Occipital lobe (tissue), 3 donors: ENCODE measurements at places on chromosomes 7 and 10.

DNA sequence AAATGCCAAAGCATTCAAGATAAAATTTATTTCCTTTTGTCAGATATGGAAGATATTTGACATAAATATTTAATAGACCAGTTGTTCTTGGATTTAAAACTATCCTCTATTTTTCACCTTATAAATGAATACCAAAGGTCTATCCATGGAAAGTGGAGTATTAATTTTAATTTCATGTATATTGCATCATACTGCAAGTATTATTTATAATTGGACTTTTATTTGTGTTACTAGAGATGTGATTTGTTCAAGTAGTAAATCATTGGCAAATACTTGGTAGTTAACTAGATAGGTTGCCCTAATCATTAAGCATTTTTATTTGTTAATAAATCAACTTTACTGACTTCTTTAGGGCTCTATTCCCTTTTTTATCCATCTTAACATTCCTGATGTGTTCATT is 98.1 kb downstream of the CDC14C start:
- DNase-seq: no peak

DNA sequence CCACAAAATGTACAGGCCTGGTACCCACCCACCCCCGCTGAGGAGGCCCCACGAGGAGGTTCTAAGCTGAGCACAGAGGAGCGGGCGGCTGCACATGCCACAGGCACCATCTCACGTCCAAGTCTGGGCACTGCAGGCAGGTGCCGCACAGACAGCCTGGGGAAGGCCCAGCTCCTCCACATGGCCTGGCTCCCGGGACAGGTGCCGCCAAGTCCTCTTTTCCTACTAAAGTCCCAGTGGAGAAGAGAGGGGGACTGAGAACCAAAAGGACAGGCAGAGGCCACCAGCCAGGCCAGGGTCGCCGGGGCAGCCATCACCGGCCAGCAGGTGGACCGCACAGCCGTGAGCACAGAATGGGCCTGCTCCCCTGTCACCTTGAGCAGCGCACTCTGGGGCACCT is 91.1 kb downstream of the MAD1L1 start:
- peak; percentile 34 for DNase-seq

DNA sequence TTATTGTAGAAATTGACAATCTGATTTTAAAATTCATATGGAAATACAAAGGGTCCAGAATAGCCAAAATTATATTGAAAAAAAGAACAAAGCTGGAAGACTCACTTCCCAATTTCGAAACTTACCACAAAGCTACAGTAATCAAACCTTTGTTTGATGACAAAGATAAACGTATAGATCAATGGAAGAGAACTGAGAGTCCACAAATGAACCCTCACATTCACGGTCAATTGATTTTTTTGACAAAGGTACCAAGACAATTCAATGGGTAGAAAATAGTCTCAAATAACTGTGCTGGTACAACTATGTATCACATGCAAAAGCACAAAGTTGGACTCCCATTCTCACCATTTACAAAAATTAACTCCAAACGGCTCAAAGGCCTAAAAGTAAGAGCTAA is 8.7 kb downstream of the KPNA7 start:
- no peak for DNase-seq

- DNase-seq: no peak
Observed at GRCh38 chr10:58556516-58557165, 44.0 kb downstream of the BICC1 start.

DNA sequence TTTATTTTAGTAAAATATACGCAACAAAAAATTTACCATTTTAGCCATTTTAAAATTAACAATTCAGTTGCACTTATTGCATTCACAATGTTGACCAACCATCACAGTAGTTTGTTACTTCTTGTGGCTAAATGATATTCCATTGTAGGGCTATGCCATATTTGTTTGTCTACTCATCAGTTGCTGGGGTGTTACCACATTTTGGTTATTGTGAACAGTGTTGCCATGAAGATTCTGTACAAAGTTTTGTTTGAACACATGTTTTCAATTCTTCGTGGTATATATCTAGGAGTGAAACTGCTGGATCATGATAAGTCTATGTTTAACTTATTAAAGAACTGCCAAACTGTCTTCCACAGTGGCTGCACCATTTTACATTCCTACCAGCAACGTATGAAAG is 46.3 kb upstream of the ZNF365 start:
- no peak for DNase-seq

DNA sequence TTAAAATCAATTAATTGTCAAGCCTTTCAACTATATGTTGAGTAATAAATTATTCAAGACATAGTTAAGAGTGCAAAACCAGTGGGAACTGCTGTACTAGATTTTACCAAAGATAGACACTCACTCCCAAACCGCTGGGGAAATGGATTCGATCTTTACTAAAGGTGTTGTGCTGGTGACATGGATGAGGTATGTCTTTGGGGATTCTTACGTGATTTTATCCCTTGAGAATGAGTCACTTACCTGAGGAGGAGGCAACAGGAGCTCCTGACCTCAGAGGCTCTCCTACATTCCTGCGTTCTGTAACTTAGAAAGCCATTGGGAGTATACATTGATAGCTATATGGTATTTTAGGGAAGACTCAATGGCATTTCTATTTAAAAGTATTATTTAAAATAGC is 165.5 kb downstream of the PKD1L1 start:
- DNase-seq: no peak

- DNase-seq: no peak
Observed at GRCh38 chr7:2083362-2083761, 149.4 kb downstream of the MAD1L1 start.

DNA sequence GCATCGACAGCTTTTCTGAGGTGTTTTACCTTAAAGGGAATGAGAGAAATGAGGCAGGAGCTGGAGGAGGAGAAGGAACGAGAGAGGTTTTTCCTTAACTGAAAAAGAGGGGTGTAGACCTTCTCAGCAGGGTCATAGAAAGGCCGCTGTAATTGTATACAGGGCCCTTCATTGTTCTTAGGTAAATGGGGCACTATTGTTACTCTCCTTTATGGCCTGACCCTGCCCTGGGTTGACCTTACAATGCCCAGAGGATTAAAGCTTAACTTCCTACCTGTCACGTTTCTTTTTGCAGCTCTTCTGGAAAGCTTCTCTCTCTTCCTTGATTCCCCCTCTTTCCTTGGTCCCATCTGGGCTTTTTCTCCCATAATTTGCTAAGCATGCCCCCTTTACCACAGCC is 13.7 kb upstream of the PDLIM1 start:
- no peak for DNase-seq

- no peak for DNase-seq
Observed at GRCh38 chr10:121694966-121695643, 96.9 kb upstream of the FGFR2 start.

DNA sequence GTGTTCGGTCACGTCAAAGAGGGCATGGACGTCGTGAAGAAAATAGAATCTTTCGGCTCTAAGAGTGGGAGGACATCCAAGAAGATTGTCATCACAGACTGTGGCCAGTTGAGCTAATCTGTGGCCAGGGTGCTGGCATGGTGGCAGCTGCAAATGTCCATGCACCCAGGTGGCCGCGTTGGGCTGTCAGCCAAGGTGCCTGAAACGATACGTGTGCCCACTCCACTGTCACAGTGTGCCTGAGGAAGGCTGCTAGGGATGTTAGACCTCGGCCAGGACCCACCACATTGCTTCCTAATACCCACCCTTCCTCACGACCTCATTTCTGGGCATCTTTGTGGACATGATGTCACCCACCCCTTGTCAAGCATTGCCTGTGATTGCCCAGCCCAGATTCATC is 6.5 kb downstream of the PPIF start:
- no peak for DNase-seq
